Endothelial cell of umbilical vein (primary cell): ENCODE measurements at places on chromosomes 6 and 20.
A peak's percentile ranks its signal among the peaks of the same experiment; 100 is the strongest.

GRCh38 chr6:131199568-131200272 is 64.5 kb downstream of the AKAP7 start:
- DNase-seq = peak; percentile 43

GRCh38 chr6:169701311-169701953 is 397 bp downstream of the WDR27 start:
- DNase-seq = no peak

DNA sequence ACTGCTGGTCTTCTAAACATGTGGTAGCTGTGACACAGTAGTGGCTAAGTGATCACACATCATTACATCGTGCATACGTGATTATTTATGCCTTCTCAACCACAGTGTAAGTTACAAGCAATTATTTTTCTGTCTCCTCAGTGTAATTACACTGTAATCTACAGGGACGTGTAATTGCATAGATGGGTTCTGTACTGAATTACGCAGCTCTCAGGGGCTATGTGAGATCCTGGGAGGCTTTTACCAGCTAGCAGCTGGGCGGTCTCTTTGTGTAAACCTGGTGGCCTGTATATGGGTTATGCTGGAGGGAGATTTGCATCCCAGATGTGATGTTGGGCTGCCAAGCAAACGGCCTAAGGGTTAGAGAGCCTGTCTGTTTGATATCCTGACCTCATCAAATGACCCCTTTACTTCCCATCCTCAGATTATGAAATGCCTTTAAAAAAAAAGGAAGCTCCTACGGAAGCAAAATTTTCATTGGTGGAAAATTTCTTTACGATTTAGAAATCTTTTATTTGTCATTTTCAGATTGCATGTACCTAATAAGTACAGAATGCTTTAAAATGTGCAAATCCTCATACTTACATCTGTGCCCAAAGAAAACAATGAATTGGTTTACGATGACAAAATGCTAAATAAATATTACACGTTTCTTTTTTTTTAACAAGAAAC is 402.8 kb upstream of the JAG1 start:
- no peak for DNase-seq

DNA sequence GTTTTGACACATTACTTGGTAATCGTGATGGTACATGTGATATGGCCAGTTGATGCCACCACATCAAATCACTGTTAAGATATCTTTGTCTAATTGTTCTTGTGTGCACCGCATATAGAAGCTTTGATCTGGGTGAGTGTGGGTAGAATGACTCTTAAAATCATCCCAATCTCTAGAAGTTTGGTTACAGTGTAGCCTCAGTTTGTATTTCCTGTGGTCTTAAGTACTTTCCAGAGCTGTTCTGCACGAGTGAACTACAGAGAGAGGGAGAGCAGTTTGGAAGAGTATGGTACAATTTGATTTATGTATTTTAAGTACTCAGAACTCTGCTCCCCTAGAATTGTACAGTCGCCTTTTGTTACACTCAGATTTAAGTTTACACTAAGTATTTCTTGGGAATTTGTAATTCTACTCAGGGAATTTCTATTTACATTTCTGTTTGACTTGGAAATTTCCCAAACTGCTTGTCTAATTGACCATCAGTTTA is 37.5 kb downstream of the SNX9 start:
- peak; percentile 55 for DNase-seq

- DNase-seq = no peak
These were observed 187.4 kb downstream of the SLC16A10 start for GRCh38 chr6:111274593-111275217.

- DNase-seq = peak; percentile 65
These were observed 51.7 kb downstream of the CHMP4B start for GRCh38 chr20:33862709-33863403.

DNA sequence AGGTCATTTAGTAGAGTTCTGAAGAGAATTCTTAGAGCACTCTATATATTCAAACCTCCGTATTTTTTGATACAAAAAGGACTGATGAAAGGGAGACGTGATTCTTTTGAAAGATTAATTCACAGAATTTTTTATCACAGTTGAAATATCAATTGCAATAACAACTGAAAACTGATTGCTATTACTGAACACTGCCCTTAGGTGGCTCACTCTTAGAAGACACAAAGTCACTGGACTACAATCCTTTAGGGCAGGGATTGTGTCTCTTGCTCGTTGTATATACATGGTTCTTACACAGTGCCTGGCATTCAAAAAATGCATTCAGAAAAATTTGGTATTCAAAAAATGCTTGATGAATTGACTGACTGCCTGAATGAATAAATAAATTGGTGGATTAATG is 17.1 kb upstream of the CALHM6 start:
- peak; percentile 44 for DNase-seq

GRCh38 chr20:61159957-61160686 is 91.9 kb upstream of the CDH4 start:
- DNase-seq = no peak

GRCh38 chr6:2213086-2213485 is 32.3 kb downstream of the GMDS start:
- DNase-seq = no peak
